Cortex of kidney (tissue), 1 donor: ENCODE measurements at places on chromosomes 6 and 20.

- DNase-seq, result no peak
Observed at GRCh38 chr6:40955178-40955545, 83.9 kb downstream of the UNC5CL start.

- no peak for DNase-seq
Observed at GRCh38 chr20:38435555-38435939, 419 bp upstream of the SNHG17 start.

- DNase-seq, result no peak
Observed at GRCh38 chr6:40210628-40211056, 276.4 kb upstream of the MOCS1 start.

- DNase-seq, result no peak
Observed at GRCh38 chr20:44733341-44734069, 12.2 kb upstream of the KCNK15 start.

DNA sequence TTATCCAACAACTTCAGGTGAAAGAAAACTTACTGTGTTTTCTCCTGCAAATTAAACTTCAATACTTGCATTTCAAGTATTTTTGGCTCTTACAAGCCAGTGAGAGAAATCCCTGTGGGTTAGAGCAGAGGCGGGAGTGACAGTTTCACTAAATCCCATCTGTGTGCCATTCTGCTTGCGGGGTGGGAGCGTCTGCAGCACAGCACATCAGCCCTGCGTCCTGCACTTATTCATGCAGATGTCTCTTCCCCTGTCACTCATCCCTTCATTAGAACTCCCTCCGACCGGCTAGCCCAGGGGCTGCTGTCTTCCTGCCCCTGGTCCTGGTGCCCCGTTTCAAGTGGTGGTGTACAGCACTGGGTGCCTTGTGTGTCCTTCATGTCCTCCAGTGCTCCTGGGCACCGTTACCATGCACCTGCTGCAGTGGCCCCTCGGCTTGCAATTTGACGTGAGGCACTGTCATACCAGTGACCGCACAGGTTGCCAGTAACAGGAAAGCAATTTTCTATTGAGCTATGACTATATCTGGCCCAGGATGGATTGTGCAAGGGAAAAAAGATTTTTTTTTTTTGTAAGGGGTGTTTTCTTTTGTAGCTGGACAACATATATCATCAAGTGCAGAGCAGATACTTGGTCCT lies 59.4 kb downstream of the INSM1 start:
- no peak for DNase-seq

GRCh38 chr20:48186447-48186846 lies 401.2 kb upstream of the SULF2 start:
- no peak for DNase-seq

DNA sequence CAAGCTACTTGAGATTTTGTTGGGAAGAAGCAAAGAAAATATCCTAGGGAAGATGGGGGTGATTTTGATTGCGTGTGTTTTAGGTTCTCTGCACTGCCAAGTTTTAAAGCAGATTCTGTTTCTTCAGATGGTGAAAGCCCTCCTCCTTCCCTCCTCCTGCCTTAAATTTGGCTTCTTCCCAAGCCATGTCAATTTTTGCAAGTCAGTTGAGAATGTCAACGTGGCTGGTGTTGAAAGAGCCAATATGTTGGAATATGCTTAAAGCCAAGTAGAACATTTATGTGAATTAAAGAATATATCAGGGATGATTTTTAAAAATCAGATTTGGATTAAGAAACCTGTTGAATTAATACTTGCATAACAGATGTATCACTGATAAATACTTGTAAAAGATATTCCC lies 270.8 kb downstream of the ARID1B start:
- no peak for DNase-seq

- DNase-seq, result no peak
Observed at GRCh38 chr6:132830334-132830751, 16.0 kb downstream of the RPS12 start.

DNA sequence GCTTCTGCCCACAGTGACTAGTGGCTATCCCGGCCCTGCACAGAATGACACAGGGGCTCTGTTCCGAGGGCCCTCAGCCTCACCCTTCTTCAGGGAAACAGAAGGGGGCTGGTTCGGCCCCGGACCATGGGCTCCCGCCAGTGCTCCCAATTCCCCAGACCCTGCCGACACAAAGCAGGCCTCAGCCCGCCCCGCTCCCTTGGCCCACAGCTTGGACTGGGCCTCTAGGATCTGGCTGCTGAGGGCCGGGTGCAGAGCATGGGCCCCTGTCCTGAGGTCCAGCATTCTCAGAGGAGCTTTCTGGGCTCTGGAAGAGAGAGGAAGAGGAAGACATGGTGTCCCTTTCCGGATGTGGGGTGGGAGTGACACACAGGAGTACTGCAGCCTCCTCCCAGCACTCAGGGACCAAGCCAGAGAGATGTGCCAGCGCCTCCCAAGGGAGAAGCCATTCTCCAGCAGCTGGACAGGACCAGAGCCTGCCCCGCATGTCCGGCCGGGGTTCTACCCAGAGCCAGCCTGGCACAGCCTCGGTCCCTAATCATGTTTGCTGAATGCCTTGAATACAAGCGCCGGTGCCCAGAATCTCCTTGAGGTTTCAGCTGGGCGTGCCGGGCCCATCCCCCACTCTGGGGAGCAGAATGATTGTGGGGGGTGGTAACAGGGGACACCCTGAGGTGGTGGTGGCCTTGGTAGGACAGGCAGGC lies 23.9 kb downstream of the C20orf203 start:
- no peak for DNase-seq

GRCh38 chr6:135555550-135555949 lies 58.0 kb upstream of the AHI1 start:
- DNase-seq, result no peak

- no peak for DNase-seq
Observed at GRCh38 chr6:9361749-9362148, 926.4 kb upstream of the SLC35B3 start.

DNA sequence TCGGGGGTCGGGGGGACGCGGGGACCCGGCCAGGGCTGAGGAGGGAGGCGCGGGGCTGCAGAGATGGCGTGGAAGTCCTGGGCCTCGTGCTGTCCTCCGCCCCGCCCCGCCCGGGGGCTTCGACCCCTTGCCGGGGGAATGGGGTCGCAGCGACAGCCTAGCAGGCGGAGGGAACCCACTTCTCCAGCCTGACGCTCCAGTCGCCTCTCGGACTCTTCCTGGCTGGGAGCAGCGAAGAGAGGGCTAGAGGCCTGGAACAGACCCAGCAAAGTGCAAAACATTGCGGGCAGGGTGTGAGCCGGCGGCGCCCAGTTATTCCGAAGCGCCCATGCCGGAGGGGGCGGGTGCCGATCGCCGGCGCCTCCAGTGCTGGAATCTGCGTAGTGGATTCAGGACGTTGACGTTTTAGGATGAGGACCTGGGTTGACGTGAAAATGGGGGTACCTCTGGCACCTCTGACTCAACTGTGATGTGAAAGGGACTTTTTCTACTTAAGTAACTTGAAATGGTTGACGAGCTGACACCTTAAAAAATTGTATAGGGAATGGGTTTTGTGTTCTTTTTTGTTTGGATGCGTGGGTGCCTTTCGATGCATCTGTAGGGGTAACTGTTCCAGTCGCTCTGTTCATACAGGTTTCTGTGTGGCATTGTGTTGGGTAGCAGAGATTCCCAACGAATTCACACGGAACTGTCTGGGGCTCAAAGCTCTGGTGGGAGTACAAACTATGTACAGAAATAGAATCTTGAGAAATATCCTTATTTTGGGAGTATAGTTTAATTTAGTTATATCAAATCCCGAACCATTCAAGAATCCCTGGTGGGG lies 1.4 kb downstream of the SLC35F1 start:
- no peak for DNase-seq

- no peak for DNase-seq
Observed at GRCh38 chr6:142694054-142694453, 250.9 kb downstream of the HIVEP2 start.

DNA sequence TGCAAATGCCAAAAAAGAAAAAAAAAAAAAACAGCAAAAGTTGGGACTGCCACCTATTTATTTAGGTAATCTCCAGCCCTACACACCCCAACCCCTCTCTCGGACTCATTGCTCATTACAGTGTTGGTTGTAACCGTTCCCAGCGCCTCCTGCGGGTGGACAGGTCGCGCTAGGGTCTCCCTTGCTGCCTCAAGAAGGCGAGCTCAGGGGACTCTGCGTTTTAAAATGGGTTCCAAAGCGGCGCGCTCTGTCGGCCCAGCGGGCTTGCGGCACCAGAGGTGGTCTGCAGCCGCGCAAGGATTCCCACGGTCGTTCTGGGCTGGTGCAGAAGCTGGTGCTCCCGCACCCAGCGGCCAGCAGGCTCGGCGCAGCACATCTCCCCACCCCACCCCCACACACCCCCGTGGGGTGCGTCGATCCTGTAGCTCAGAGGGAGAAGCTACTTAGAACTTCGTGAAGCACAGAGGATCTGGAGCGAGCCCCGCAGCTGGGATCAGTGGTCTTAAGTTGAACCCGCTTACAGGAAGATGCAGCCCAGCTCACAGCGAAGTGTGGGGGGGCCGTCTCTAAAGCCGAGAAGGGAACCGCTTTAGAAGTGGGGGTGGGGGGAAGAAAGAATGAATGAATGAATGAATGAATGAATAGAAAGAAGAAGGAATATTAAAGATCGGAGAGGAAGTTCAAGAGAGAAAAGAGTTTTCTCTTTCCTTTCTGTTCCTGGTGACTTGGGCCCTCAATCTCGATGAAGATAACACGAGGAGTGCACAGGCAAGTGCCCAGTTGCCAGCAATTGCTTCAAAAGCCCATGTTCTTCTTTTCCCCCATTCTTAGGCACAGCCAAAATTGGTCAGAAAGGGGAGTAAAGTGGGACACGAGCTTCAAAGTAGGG lies 780 bp downstream of the TFAP2A start:
- no peak for DNase-seq

DNA sequence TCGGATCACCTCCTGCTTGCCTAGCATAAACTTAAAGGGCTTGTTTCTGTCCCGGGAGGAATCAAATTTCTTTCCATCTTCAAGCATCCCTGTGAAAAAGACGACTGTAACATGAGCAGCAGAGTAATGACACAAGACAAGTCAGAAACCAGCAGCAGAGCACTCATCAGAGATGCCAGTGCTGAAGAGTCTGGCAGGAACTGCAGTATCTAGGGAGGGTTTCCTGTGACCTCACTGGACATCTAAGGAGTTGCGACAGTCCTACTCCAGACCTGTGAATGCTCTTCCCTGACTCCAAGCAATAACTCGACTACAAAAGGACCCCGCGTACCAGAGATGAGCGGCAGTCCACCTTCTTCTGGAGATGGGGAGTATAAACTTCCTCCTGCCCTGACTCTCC lies 17.3 kb downstream of the FKBP1A start:
- DNase-seq, result no peak

GRCh38 chr6:35522660-35523658 lies 10.3 kb upstream of the TULP1 start:
- no peak for DNase-seq

- no peak for DNase-seq
Observed at GRCh38 chr6:96923400-96923799, 1.1 kb upstream of the KLHL32 start.

DNA sequence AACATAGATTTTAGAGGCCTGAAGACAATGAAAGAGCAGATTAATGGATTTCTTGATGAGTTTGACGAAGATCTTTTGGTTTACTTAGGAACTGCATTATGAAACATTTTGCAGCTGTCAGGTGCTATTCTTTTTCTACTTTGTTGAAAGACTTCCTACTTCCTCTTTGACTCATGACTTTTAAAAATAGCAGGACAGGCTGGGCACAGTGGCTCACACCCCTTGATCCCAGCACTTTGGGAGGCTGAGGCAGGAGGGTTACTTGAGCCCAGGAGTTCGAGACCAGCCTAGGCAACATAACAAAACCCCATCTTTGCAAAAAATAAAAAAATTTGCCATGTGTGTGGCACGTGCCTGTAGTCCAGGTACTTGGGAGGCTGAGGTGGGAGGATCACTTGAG lies 52.0 kb downstream of the ITCH start:
- no peak for DNase-seq

GRCh38 chr6:30893001-30893591 lies 8.8 kb downstream of the DDR1 start:
- no peak for DNase-seq

DNA sequence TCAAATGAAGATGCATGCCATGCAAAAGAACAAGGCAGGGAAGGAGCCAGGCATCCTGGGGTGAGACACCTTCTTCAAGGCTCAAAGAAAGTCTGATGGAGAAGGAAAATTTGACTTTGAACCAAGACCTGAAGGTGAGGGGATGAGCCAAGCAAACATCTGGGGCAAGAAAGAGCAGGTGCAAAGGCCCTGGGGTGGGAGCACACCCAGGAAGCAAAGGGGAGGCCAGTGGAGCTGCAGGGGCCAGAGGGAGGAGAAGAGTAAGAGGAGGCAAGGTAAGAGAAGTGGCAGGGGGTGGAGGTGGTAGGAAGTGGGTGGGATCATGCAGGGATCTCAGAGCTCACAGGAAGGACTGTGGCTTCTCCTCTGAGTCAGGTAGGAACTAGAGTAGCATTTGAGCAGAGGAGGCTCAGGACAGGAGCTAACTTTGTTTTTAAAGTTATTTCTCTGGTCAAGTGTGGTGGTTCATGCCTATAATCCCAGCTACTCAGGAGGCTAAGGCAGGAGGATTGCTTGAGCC lies 49.6 kb downstream of the SLC13A3 start:
- DNase-seq, result no peak

- no peak for DNase-seq
Observed at GRCh38 chr6:20417819-20418218, 16.1 kb downstream of the E2F3 start.

GRCh38 chr6:41934278-41935192 lies 7.1 kb downstream of the CCND3 start:
- no peak for DNase-seq

GRCh38 chr6:170143401-170144150 lies 147.3 kb downstream of the DLL1 start:
- DNase-seq, result no peak

DNA sequence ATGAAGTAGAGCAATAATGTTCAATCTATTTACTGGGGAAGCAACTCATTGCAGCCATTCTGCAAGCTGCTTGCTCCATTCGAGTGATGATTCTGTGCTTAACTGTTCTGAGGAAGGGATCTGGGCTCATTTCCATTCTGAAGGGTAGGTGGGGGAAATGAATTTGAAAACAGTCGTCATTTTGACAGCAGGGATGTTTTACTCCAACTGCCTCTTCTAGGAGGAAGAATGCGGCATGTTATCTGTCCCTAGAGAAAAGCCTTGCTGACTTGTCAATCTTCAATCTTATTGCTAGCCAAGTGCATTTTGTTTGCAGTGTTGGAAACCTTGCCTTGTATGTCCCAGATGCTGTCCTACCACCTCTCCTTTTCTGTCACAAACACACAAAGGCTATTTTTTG lies 105.9 kb downstream of the PRDM13 start:
- no peak for DNase-seq

DNA sequence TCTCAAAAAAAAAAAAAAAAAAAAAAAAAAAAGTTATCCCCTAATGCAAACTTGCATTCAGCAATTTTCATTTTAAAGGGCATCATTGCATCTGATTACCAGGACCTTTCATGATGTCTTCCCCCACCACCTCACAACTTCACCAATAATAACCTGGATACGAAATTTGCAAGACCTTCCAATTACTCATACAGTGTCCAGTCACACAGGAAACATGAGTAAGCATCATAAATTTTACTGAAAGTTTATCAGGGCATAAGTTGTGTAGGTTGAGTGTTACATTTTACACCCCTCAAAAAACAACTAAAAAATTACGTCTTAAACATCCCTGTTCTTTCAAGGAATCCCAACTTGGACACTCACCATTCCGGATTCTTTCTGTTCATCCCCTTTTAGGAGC lies 79.1 kb upstream of the ANKEF1 start:
- DNase-seq, result no peak

GRCh38 chr20:48635791-48636267 lies 192.0 kb downstream of the PREX1 start:
- no peak for DNase-seq
